ENCODE measurements at places on chromosomes 6 and 20. TPM values are rescaled to one million over a fixed set of nuclear protein-coding genes. Genes with fewer than 3 reads are reported as not detected.

GRCh38 chr20:51800060-51800871 is 2.1 kb downstream of the SALL4 start:
- DNase-seq: peak; percentile 71

- DNase-seq: no peak
Measured at GRCh38 chr6:1313384-1313766, 1.5 kb downstream of the FOXQ1 start.

DNA sequence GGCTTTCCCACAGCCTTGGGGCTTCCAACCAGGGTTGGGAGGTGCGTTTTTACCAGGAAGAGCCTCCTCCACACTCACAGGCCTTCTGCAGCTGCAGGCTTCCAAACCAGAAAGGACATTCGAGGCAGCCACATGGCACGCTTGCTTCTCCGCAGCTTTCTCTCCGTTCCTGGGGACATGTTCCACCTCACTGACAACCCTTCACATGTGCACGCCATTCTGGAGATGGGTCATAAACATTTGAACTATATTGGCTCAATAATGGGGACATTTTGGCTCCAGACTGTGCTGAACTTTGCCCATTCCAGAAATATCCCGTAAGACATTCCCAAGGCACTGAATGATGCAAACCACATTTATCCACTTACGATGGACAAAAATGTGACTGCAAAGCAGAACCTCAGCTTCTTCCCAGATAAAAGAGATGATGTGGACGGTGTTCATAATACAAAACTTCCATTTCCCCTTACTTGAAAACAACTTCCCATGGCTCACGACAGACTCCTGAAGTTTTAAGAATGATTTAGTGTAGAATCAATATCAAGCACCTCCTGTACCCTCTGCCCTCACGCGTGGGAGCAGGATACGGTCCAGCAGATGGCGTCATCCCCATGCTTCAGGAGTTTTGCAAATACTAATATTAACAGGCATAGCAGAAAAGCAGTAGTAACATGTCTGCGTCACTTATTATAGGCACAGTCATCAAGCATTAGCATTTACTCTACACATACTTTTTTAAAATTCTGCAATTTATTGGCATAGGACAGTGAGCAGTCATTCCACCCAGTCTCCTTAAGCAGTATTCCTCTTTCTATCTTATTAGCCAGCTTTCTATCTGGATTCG is 25.4 kb upstream of the FOXF2 start:
- DNase-seq: no peak

The BTNL2 gene
- 1.3 TPM for polyA plus RNA-seq

The PDYN gene
- 0.30 TPM for polyA plus RNA-seq

GRCh38 chr6:124882579-124883393 is 79.5 kb upstream of the RNF217 start:
- no peak for DNase-seq

- peak; percentile 48 for DNase-seq
Measured at GRCh38 chr6:68967549-68968300, 332.6 kb downstream of the ADGRB3 start.

- no peak for DNase-seq
Measured at GRCh38 chr6:129966125-129966524, 52.3 kb upstream of the L3MBTL3 start.

The DNMT3B gene
- polyA plus RNA-seq: 7.2 TPM

- DNase-seq: no peak
Measured at GRCh38 chr6:128311944-128312570, 208.3 kb downstream of the PTPRK start.

DNA sequence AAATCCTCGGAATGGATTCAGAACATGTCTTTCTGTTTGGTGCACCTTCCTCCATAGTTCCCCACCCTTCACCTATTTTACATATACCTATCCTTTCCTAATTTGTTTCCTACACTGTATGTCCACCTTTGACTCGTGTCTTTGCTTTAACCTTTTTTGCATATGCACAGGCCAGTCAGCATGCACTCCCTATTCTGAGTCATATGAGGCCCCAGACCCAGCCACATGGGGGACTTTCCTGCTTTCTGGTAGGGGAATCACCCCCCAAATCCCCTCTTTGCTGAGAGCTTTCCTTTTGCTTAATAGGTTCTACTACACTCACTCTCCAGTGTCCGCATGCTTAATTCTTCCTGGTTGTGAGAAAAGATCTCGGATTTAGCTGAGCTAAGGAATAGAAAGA is 393.8 kb upstream of the IMPG1 start:
- DNase-seq: no peak

DNA sequence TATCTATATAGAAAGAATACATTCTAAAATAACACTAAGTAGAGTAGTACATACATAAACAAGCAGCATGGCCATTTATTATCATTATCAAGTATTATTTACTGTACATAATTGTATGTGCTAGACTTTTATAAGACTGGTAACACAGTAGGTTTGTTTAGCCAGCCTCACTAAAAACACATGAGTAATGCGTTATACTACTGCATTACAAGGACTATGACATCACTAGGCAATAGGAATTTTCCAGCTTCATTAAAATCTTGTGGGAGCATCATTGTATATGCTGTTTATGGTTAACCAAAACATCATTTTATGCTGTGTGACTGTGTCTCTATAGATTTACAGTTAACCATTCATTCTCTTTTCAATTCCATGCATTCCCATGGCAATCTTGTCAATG is 131.7 kb upstream of the HDGFL1 start:
- DNase-seq: no peak

- no peak for DNase-seq
Measured at GRCh38 chr6:27565839-27566779, 93.2 kb upstream of the ZNF184 start.

The RAET1G gene
- polyA plus RNA-seq: 1.3 TPM

- no peak for DNase-seq
Measured at GRCh38 chr20:59933296-59933848, at the start of gene SYCP2. TSS of gene SYCP2 (minus strand) at chr20:59933637. CDS start at chr20:59922413, 11,224 bp downstream.

- DNase-seq: no peak
Measured at GRCh38 chr6:119676230-119676629, 326.7 kb upstream of the MAN1A1 start.

DNA sequence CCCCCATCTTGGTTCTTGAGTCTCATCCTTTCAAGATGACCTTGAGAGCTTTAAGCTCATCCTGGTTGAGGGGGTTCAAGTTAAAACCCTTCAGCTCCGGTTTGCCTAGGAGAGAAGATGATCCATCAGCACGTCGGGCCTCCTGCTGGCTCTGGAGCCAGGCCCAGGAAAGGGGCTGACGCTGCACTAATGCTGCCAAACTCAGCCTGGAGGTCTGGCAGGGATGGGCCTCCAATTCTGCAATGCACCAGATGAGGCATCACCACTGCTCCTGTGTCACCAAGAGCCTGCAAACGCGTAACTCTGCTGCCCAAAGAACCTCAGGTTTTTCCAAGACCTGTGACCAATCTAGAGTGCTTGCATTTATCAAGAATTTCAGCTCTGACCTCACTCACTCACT is 6.1 kb downstream of the PDRG1 start:
- no peak for DNase-seq

The PNRC1 gene
- polyA plus RNA-seq: 130 TPM

The MARCKS gene
- 260 TPM for polyA plus RNA-seq

The MRPS18B gene
- polyA plus RNA-seq: 60.6 TPM
